GM18507 (cell line): ENCODE measurements at places on chromosomes 11 and 22.

DNA sequence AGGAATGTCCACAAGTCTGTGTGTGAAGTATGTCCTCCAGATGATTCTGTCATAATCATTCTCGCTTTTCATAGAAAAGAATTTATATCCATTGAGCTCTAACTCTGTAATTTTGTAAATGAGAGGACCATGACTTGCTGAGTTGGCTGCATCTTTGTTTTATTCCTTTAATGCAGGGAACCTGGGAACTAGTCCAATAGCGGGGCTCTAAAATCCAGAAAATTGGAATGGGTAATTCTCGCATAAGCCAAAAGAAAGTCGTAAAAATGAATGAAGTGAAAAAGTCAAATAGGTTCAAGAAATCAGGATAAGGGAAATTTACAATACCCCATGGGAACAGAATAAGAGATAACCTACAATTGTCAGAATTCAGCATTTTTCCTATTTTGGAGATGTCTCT is 232.5 kb downstream of the RAB38 start:
- no peak for DNase-seq

DNA sequence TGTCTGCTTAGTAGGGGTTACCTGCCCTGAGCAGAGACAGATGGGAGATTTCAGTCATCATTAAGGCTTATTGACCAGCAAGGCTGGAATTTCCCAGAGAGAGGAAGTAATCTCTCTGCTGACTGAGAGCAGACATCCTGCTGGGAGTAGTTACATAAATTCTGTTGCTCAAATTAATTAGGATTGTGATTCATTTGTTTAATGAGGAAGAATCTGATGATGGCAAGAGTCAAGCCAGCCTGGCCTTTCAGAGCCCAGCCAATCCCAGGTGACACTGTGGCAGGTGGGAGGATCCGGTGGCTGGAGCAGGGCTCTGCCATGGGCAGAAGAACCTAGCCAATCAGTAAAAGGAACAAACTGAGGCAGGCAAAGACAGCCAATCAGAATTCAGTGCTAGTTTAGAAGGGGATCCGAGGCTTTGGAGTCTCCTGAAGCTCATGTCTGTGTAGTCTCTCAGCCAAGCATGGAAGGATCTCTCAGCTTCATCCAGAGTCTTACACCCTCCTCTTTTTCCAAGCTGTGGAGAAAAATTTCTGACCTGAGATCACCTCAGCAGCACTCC is 61.2 kb upstream of the CHST1 start:
- DNase-seq = no peak

DNA sequence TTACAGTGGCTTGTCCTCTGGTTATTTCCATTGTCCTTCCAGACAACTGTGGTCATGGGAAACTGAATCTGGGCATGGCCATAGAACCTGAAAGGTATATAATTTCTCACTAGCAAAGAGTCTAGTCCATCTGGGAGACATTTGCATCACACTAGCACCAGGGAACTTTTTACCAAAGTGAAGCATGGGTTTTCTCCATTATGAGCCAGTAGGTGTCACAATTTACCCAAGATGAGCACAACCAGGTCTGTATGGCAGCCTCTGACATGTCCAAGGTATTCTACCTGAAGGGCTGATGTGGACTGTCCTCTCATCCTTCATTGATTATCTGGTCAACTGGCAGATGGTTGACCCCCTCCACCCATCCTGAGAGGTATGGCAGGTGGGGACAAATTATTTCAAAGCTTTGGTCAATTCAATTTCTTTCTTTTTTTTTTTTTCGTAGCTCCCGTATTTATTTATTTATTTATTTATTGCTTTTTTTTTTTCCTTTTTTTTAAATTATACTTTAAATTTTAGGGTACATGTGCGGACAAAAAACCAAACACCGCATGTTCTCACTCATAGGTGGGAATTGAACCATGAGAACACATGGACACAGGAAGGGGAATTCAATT is 425.9 kb downstream of the TMEM135 start:
- DNase-seq = no peak

GRCh38 chr11:99548264-99548663 is 527.5 kb downstream of the CNTN5 start:
- DNase-seq = no peak

- DNase-seq = no peak
These were observed 86.7 kb downstream of the ALX4 start for GRCh38 chr11:44223238-44223637.

GRCh38 chr11:2306452-2306823 is 4.6 kb downstream of the TSPAN32 start:
- DNase-seq = no peak

DNA sequence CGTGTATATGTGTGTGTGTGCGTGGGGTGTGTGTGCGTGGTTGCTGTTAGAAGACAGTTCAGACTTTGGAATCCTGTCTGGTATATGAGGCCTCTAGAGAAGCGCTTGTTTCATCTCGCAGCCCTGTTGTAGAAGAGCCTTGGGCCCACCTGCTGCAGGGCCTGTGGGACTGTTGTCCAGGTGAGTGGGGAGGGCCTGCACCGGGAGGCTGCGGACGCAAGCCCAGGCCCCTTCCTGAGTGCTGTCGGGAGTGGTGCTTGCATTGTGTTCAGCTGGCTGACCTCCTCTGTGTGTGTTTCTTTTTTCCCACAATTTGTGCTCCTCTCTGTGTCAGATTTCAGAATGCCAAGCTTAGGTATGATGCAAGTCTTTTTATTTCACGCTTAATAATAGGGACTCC is 128.4 kb downstream of the TBC1D22A start:
- DNase-seq = no peak

- DNase-seq = no peak
These were observed 6.9 kb upstream of the DCPS start for GRCh38 chr11:126297004-126297403.

- no peak for DNase-seq
These were observed 475 bp downstream of the MAPK12 start for GRCh38 chr22:50260801-50261614.

GRCh38 chr11:36469063-36469462 is 41.0 kb downstream of the TRAF6 start:
- no peak for DNase-seq

- no peak for DNase-seq
These were observed 129.7 kb downstream of the ARHGAP42 start for GRCh38 chr11:100816823-100817222.

DNA sequence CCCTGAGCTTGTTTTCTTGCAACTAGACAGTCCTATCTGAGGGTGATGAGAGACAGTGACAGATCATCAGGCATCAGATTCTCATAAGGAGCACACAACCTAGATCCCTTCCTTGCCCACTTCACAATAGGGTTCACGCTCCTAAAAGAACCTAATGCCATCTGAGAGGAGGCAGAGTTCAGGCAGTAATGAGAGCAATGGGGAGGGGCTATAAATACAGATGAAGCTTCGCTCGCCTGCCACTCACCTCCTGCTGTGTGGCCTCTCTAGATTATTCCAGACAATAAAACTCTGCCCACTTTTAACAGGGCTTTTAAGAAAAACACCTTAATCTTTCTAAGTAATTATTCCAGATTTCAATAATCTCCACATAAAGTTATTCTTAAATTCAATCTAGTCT is 43.9 kb upstream of the PAK1 start:
- no peak for DNase-seq

DNA sequence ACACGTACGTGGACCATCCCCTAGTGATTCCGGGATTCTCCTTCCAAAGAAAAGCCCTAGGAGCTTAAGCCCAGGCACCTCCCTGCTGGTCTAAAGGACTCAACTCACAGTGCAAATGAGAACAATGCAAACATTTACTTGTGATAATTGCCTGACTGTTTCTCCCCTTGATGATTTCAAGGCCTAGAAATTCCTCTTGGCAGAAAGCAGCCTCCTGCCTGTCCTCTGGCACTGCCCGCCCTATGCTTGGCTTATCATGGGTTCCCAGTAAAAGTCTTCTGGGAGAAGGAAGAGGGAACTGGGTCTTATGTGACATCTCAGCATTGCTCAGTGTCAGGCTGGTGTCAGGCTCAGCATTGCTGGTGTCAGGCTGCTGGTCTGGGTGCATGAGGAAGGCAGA is 351.8 kb downstream of the SHANK2 start:
- no peak for DNase-seq

GRCh38 chr11:22466809-22467208 is 128.6 kb downstream of the SLC17A6 start:
- DNase-seq = no peak

- DNase-seq = no peak
These were observed 1.8 kb downstream of the C11orf68 start for GRCh38 chr11:65917077-65917433.

GRCh38 chr11:111745719-111746504 is 20.3 kb downstream of the PPP2R1B start:
- no peak for DNase-seq

DNA sequence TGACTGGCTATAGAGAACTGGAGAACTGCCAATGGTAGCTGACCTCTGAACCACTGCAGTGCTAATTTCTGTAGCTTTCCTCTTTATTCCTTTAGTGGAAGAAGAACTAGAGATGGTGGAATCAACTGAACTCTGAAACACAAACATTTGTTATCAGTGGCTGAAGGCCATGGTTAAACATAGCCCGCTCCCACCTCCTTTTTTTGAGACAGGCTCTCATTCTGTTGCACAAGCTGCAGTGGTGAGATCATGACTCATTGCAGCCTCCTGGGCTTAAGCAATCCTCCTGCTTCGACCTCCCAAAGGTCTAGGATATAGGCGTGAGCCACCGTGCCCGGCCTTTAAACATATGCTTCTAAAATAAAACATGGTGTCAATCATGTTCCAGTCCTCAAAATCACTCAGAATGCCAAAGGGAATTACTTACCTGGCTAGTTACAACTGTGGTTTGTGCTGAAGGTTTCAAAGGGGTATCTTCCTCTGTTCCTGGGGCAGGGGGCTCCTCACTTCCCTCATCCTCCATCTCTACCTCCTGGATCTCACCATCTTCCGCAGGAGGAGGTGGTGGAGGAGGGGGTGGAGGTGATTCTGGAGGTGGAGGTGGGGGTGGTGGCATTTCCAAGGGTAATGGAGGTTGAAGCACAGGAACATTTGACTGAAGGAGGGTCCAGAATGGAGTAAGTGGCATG is 9.0 kb upstream of the AGBL2 start:
- no peak for DNase-seq

- DNase-seq = no peak
These were observed 8.0 kb upstream of the RAB38 start for GRCh38 chr11:88183233-88183632.
